SHP77 treated with DMSO at 0.1 percent for 48 hours (cell line): ENCODE measurements at places on chromosomes 1 and 21.

DNA sequence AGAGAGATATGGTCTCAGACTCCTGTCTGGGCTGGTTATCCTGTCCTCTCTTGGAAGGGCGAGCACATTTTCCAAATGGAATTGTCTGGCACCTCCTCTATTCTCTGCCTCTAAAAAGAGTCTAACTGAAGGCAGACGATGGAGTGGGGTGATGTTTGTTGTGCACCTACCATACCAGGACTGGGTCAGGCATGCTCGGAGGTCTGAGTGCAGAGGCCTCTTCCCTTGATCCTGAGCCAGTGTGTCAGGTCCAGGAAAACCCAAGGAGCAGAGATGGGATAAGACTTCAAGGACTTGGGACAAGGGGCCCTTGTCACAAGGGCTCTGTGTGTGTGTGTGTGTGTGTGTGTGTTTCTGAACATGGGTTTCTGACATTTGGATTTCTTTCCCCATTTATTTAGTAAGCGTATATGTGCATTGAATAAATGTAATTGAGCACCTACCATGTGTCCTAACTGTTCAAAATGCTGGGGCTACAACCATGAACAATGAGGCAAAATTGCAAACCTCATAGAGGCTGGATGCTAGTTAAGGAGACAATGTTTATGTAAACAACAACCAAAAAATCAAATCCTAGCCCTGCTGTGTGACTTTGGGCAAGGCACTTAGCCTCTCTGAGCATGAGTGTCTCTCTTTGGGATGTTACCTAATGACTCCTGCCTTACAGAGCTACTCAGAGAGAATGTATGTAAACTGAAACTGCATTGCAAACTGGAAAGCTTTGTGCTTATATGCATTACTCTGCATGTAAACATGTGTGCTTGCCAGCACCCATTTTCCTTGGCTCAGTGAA, 276.3 kb downstream of the FOXD2 start:
- DNase-seq: no peak

- DNase-seq: no peak
Observed at GRCh38 chr1:206979379-206980043, 9.3 kb upstream of the FCAMR start.

GRCh38 chr1:20080441-20081352, 10.7 kb downstream of the PLA2G5 start:
- no peak for DNase-seq

DNA sequence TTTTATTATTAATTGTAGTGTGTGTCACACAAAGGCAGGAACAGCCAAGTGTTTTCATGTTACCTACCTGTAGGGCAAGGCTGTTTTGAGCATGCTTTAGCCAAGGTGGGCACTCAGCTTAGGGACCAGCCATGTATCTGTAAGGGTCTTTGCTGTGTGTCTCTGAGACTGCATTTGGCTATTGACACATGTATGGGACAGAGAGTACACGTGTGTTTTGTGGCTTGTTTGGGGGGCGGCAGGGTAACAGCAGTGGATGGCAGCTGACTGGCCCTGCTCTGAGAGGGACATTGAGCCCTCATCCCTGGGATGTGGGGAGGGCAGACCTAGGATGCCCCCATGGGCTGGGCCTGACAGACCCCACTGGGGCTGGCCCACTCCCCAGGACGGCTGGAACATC, 6.9 kb downstream of the CATSPER4 start:
- DNase-seq: no peak

DNA sequence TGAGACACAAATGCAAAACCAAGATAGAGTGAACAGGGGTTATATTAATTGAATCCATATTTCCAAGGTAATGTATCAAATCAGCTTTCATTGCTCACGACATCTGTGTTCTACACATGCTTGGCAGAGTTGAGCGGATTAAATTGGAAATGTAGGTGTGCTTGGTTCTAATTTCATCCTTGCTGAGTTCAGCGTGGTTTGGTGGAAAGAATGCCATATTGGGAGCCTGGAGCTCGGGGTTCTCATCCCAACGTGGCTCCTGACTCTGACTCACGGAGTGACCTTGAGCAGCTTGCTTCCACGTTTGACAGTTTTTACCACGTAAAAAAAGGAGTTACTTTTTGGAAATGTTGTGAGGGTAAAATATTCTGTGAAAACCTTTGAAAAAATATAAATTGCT, 92.0 kb downstream of the MTR start:
- DNase-seq: no peak

DNA sequence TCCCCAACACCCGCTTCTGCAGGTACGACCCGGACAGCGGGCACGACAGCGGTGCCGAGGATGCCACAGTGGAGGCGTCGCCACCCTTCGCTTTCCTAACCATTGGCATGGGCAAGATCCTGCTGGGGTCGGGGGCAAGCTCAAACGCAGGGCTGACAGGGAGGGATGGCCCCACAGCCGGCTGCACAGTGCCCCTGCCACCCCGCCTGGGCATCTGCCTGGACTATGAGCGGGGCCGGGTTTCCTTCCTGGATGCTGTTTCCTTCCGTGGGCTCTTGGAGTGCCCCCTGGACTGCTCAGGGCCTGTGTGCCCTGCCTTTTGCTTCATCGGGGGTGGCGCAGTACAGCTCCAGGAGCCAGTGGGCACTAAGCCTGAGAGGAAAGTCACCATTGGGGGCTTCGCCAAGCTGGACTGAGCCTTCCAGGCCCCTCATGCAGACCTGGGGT, 10.1 kb downstream of the TRIM46 start:
- DNase-seq: no peak

- no peak for DNase-seq
Observed at GRCh38 chr1:117942293-117942692, 12.8 kb downstream of the WDR3 start.

- no peak for DNase-seq
Observed at GRCh38 chr1:70224954-70225353, 3.8 kb downstream of the SRSF11 start.

DNA sequence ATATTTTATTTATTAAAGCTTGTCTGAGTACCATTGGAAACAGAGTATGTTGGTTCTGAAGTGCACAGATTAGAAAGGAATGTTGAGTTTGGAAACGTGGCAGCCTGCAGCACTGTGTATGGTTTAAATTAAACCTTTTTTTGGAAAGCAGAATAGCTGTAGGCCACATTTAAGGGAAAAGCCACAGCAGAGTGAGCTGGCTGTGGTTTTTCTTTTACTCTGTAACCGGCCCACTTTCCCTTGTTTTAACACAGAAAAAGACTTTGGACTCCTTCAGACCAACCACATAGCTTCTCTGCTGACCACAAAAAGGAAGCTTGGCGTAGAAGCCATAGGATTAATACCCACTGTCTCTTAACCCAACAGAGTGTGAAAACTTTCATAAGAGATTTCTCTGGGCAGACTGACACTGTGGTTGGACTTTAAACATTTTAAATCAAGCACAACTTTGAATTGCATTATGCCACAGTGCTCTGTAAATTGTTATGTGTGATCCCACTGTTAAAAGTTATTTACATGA, 75.2 kb downstream of the NFIA start:
- DNase-seq: no peak

DNA sequence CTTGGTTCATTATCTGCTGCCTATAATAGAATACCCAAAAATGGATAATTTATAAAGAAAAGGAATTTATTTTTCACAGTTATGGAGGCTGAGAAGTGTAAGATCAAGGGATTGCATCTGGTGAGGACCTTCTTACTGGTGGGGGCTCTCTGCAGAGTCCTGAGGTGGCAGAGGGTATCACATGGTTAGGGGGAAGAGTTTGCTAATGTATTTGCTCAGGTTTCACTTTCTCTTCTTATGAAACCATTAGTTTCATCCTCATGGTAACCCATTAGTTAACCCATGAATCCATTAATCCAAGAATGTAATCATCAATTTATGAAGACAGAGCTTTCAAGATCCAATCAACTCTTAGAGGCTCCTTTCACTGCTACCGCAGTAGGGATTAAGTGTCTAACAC, 120.6 kb downstream of the DNM3 start:
- DNase-seq: no peak

DNA sequence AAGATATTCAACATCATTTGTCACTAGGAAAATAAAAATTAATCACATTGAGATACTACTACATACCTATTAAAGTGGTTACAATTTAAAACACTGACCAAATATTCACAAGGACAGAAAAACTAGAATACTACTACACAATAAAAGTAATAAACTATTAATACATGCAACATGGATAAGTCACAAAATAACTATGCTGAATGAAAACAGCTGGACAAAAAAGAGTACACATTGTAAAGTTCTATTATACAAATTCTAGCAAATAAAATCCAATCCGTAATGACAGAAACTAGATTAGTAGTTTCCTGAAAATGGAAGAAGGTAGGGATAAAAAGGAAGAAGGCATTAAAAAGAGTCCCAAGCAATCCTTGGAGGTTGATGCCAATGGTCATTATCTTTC, 348.7 kb upstream of the PTBP2 start:
- DNase-seq: no peak

DNA sequence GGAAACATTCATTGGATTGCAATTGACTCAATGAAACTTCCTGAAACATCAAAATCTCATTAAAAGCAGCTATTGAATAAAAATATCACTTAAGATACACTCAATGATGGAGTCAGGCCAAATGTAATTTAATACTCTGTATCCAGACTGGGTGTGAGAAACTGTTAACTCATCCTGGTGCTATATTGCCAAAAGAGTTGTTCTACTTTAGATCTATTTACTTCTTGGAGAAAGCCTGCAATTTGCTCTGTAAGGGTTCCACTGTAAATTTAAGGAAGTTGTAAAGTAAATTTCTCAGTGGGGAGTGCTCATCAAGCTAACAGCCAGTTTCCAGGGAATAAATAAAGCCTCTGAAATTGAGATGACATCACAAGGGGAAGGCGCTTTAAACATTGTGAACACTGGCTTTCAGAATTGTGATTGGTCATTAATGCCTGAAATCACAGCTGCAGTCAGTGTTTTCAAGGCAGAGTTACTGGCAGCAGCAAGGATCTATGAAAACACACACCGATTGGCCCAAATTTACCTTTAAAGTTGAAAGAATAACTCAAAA, 91.4 kb downstream of the OLFM3 start:
- DNase-seq: no peak

- no peak for DNase-seq
Observed at GRCh38 chr1:57369889-57370288, 54.0 kb downstream of the DAB1 start.

- DNase-seq: no peak
Observed at GRCh38 chr1:212525479-212526110, 83.0 kb upstream of the ATF3 start.

DNA sequence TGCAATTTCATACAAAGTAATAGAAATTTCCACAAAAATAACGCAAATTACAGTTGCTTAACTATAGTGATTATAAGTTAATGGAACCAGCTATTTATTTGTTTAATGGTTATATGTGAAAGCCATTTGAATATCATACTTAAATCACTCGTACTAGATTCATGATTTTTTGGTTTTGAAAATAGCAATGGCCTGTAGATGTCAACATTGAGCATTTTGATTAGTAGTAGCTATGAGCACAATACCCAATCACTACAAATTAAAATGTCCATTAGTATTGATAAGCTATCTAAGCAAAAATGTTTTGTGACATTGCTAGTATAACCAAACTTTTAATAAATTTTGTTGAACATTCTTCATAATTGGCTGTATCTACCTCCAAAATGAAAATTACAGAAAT, 10.0 kb downstream of the COL24A1 start:
- no peak for DNase-seq

GRCh38 chr1:98937347-98937746, 67.3 kb downstream of the PLPPR5 start:
- no peak for DNase-seq

- peak; percentile 10 for DNase-seq
Observed at GRCh38 chr1:193588311-193589082, 402.1 kb upstream of the B3GALT2 start.

DNA sequence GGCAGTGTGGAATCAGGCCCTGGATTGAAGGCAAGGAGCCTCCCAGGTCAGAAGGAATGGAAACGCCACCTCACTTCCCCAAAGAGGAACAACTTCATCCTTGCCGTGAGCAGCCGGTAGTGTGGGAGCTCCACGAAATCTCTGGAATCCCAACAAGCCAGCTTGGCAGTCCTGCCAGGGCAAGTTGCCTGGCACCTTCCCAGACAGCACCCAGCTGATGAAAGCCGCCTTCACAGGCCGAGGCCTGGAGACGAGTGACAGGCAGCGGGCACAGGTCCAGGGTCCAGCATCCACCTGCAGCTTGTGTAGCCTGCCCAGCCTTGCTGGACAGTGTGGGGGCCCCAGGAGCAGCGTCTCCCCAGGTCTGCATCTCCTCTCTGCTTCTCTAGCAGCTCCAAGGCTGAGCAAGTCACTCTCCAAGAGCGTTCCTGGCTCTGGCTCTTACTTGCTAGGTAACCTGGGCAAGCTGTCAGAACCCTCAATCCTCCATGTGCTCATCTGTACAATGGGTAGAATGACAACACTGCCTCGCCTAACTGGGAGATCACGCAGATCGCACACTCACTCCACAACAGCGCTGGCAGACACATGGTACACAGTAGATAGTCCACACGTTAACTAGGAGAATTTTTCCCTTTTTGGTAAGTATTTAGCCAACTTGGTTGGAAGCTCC, 43.0 kb downstream of the ACOT7 start:
- no peak for DNase-seq

DNA sequence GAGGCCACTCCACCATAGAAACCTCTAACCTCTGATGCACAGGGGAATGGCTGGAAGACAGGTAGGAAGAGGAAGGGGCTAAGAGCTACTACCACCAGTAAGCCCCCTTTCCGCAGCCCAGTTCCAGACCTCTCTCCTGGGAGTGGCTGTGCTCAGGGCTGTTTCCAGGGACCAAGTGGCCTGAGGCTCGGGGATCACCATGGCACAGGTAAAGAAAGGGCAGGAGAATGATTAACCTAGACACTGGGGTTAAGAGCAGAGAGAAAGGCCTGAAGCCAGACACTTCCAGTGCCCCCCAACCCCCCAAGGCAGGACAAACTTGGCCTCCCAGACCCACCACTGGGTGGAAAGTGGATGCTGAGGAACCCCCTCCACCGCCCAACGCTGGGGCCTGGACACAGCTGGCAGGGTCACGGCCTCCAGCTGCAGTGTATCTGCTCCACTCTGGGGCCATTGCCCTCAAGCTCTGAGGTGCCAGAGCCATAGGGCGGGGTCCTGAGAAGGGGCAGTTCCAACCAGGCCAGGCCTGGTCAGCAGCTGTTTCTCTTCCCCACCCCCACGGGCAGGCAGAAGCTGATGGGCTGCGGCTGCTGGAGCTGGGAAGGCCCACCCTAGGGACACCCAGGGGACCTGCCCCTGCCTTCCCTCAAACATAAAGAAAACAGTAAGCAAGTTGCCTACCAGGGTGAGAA, 2.6 kb downstream of the TAGLN2 start:
- DNase-seq: no peak

GRCh38 chr21:46289655-46290179, 3.6 kb downstream of the YBEY start:
- DNase-seq: no peak

DNA sequence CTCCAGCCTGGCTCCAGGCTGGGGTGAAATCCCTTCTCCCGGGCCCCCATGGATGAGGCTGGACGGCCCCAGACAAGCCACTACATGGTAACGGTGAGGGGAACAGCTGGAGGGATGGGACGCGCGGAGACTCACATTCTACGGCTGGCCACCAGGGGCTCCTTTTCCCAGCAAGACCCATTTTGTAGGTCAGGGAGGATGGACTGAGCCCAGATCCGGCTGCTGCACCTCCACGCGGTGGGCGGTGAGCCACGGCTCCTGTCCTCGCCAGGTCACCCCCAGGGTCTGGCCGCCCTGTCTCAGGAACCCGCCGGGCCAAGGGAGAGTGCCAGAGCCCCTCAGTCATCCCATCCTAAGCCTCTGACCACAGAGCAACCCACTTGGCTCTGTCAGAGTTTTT, 75.0 kb upstream of the ACTRT2 start:
- no peak for DNase-seq

- no peak for DNase-seq
Observed at GRCh38 chr21:25097648-25098047, 509.6 kb downstream of the MRPL39 start.

- DNase-seq: no peak
Observed at GRCh38 chr1:150210706-150211105, 25.2 kb downstream of the ANP32E start.
